ENCODE measurements at places on chromosomes 5 and 9.

- DNase-seq, result no peak
Measured at GRCh38 chr5:150153957-150154617, 1.6 kb downstream of the PDGFRB start.

GRCh38 chr9:116154976-116155697 lies 1.5 kb downstream of the PAPPA start:
- DNase-seq, result no peak

- no peak for DNase-seq
Measured at GRCh38 chr9:88322906-88323566, 65.2 kb upstream of the SPIN1 start.

GRCh38 chr9:37056046-37056920 lies 22.2 kb upstream of the PAX5 start:
- DNase-seq, result no peak

DNA sequence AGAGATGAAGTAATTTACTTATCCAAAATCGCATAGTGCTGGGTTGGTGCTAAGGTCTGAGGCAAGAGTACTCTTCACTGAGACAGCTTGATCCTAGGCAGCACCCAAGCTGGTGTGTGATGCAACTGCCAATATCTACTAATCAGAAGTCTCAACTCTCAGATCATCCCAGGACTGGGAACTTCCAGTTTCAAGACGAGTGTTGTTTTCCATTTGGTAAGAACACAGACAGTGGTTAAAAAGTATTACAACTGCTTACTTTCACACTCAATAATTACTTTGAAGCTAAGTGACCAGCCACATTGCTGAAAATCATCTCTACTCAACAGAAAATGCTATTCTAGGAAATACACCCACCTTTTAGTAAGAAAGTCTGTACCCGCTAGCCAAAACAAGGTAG lies 45.3 kb downstream of the FBXW11 start:
- no peak for DNase-seq

DNA sequence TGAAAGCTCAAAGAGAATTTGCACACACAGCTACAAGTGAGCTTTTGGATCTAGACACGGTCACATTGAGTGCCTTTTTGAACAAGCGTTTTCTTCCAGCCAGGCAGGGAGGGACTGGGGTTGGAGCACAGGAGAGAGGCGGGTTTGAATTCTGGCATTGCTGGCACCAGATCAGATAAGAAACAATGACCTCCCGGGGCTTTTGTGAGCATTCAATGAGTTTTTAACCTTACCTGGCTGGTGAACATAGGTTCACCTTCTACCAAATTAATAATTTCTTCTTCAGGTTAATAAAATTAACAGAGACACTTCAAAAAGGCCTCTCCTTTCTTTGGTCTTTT lies 312.9 kb upstream of the MSX2 start:
- no peak for DNase-seq

DNA sequence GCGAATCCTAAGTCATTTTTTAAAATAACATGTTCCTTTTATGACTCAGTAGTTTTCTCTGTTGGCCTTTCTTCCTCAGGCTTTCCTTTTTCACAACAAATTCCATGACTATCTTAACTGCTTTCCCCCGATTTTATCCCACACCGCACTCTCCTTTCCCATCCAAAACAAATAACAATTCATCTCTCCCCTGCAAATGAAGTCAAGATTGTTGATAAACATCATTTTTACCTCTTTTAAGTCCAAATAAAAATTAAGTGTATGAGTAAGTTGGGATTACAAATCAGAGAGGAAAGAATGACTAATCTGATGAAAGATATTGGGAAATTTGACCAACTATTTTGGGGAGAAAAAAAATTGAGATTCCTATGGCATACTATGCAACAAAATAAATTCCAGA lies 47.3 kb downstream of the SEC61B start:
- no peak for DNase-seq

- DNase-seq, result no peak
Measured at GRCh38 chr5:96254980-96255691, 177.9 kb downstream of the PCSK1 start.

DNA sequence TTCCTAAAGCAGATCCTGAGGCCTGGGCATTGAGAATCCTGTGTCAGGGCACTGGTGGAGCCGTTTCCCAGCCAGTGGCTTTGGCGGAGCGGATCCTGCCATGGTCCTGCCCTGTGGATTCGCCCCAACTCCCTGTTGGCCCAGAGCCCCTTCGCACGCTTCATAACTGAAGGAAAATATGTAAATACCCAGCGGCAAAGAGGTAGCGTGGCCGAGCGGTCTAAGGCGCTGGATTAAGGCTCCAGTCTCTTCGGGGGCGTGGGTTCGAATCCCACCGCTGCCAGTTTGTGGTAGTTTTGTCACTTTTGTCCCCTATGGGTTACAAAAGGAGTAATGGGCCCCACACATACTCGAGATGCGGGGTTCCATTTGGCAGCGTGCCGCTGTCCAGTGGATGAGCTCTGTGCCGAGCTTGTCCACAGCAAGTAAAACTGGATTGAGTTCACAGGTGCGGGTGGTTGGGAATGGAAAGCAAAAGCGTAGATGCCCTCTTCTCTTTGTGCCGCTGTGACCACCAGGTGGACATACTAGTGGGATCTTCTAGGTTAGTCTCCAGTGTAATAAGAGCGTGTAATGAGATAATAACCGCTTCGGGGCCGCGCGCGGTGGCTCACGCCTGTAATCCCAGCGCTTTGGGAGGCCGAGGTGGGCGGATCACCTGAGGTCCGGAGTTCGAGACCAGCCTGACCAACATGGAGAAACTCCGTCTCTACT lies 17.3 kb downstream of the TRIM7 start:
- no peak for DNase-seq

DNA sequence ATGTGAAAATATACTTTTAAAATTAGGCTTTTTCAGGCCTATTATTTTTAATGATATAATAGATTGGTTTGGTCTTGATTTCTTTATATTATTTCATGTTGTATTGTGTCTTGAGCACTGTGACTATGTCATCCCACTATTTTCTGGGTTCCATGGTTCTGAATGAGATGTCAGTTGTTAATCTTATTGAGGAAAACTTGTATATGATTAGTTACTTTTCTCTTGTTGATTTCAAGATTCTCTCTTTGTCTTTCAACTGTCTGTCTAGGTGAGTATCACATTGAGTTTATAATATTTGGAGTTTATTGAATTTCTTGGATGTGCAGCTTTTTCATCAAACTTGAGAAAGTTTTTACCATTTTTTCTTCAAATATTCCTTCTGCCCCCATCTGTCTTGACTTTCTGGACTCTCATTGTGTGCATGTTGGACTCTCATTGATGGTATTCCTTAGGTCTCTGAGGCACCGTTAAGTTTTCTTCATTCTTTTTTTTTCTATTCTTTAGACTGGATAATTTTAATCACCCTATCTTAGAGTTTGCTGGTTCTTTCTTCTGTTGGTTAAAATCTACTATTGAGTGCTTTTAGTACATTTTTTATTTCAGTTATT lies 175.8 kb downstream of the TMEM167A start:
- no peak for DNase-seq

DNA sequence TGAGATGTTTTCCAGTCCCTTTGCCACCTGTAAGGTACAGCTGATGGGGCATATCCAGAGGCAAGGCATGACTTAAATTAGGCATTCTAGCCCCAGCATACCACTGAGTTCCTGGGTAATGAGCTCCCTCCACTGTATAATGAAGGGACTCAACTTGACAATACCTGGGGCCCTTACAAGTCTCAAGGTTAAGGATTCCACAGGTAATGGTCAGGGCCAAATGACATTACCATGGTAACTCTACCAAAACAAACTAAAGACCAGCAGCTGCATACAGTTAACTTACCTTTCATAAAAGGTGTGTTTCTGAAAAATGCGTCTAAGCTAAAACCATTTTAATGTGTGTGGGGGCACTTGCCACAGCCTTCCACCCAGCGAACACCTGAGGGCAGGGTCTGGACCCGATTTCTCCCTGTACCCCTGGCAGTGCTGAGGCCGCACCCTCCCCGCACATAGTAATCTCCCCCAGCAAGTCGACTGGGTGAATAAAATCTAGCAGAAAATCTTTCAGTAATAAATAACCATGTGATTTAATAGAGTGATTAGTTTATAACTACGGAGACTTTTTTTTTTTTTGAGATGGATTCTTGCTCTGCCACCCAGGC lies 24.2 kb downstream of the CCDC69 start:
- DNase-seq, result no peak

GRCh38 chr9:136865041-136865767 lies 904 bp downstream of the EDF1 start:
- no peak for DNase-seq

GRCh38 chr9:3855929-3856328 lies 330.1 kb upstream of the RFX3 start:
- DNase-seq, result no peak

GRCh38 chr5:134738963-134739661 lies 764 bp downstream of the CAMLG start:
- no peak for DNase-seq

DNA sequence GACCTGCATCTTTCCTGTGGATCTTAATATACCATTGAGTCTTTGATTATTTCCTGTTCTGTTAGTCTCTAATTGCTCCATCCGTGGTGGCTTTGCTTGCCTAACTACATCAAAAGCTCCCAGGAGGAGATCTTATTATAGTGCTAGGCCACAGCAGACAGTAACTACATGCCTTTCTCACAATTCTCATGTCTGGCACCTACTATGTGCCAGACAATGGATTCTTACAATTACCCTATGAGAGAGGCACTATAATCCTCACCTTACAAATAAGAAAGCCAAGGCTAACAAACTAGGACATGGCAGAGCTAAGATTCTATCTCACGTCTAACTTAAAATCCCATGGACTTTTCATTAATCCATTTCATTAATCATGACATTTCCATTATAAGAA lies 70.3 kb upstream of the TARS1 start:
- DNase-seq, result no peak

GRCh38 chr5:132407970-132408369 lies 38.5 kb downstream of the SLC22A5 start:
- no peak for DNase-seq

- no peak for DNase-seq
Measured at GRCh38 chr5:75055727-75056144, 3.4 kb upstream of the GCNT4 start.

DNA sequence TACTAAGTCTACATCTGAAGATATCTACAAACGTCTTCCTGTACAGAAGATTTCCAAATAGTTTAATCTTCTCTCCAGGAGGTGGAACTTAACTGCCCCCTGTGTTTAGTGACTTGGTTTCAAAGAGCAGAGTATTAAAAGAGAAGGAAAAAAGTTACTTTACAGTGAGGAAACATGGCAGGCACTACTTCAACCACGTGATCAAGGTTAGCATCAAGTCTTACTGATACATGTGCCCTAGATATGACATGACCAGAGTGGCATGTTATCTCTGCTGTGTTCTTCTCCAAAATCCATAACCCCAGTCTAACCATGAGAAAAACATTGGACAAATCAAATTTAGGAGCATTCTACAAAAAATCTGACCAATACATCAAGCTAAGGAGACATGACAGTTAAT lies 125.8 kb downstream of the ADAMTS12 start:
- DNase-seq, result no peak

GRCh38 chr9:13665418-13666066 lies 386.1 kb upstream of the MPDZ start:
- no peak for DNase-seq

DNA sequence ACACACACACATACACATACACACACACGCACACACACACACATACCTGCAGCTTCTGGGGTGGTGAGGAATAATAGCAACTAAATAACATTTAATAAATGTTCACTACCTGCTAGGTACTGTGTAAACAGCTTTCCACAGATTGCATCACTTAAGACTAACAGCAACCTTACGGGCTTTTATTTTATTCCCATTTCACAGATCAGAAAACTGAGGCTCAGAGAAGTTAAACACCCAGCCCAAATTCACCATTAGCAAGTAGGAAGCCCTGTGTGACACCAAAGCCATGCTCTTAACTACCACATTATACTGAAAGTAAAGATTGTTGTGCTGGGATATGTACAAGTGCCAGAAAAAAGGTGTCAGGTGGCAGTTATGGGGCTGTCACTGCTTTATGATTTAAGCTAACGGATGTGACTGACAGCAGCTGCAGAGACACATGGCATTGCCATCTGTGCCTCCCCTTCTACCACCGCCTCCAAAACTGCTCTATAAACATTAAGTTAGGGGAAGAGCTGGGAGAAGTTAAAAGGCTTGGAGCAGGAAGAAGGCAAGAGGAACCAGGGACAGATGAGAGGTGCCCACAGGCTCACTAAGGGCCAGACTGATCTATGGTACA lies 13.6 kb downstream of the MTMR12 start:
- no peak for DNase-seq

GRCh38 chr5:43664501-43665040 lies 61.6 kb downstream of the NNT start:
- no peak for DNase-seq

DNA sequence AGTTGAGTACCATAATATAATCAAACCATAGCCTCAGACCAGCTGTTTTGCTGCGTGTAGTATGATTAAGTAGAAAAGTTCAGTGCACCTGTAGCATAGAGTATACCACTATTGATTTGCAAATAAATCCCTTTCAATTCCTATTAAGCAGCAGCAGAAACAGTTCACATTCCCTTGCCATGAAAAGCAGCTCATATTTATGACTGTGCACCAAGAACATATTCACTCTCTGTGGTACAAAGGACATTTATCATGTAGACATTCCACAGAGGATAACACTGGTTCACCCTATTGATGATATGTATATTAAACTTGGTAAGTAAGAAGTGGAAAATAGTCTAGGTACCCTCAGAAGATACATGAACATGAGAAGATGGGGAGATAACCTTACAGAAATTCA lies 1689.1 kb upstream of the CDH6 start:
- no peak for DNase-seq

- DNase-seq, result no peak
Measured at GRCh38 chr5:95876782-95877181, 54.3 kb upstream of the GLRX start.

DNA sequence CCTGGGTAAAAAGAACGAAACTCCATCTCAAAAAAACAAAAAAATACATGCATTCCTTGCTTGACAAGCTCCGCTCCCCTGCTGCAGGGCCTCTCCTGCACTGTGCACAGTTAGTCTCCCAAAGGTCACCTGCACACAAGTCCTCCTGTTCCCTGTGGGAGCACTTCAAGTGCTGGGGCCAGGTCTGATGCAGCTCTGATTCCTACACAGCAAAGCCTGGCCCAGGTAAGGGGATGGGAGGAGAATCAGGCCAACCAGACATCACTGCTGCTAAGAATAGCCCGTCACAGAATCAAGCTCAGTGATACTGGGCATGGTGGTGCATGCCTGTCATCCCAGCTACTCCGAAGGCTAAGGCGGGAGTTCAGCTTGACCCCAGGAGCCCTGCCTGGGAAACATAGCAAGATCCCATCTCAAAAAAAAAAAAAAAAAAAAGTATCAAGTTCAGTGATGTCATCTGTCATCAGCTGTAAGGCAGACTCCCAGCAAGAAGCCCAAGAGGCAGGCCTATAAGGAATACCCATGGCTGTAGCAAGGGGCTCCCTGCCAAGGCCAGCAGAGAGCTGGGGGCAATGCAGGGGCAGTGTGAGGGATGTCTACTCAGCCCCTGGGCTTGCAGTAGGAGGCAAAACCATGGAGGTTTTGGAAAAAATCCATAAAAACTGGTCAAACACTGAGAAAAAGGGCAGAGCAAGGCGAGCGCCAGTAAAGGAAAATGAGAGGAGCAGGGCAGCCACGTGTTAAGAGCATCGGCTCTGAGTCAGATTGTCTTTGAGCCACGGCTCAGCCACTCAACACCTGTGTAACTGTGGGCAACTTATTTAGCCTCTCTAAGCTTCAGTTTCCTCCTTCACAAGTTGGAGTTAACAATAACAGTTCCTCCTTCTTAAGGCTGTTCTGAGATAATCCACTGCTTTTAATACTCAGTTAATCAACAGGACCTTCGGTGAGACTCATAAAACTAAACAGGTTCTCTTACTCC lies 3.2 kb downstream of the TPM2 start:
- no peak for DNase-seq

Measured in NCI-H2081 treated with DMSO at 0.1 percent for 48 hours (cell line).